Lung (tissue), 17 donors: ENCODE measurements at places on chromosomes 2 and 18. TPM values are rescaled to one million over a fixed set of nuclear protein-coding genes. Genes with fewer than 3 reads are reported as not detected.

GRCh38 chr2:191757208-191757607 is 79.3 kb downstream of the NABP1 start:
- no peaks in the 10 kb centered on the region for H3K36me3 ChIP-seq
- H3K27me3 ChIP-seq, result peaks cover 3% of the 10 kb centered on the region
- H3K27ac ChIP-seq, result no peak overlapping the region
- DNase-seq, result no peak

DNA sequence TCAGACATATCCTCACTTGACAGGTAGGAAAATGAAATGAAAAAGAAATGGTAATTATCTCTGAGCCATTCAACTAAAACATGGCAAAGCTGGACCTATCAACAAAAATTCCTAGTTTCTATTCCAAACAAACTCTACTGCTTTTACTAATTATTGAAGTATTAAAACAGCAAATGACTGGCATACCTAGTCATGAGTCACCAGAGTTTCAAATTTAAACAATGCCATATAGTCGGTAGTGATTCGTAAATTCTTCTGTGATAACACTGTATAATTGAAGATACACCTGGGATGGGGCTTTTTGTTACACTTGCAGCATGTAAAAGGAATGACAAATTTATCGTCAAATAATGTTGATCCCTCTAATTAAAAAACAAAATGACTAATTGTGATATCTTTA is 153.1 kb upstream of the THUMPD2 start:
- no peaks in the 10 kb centered on the region for H3K4me1 ChIP-seq
- no peak overlapping the region for H3K27ac ChIP-seq
- H3K36me3 ChIP-seq, result no peaks in the 10 kb centered on the region

DNA sequence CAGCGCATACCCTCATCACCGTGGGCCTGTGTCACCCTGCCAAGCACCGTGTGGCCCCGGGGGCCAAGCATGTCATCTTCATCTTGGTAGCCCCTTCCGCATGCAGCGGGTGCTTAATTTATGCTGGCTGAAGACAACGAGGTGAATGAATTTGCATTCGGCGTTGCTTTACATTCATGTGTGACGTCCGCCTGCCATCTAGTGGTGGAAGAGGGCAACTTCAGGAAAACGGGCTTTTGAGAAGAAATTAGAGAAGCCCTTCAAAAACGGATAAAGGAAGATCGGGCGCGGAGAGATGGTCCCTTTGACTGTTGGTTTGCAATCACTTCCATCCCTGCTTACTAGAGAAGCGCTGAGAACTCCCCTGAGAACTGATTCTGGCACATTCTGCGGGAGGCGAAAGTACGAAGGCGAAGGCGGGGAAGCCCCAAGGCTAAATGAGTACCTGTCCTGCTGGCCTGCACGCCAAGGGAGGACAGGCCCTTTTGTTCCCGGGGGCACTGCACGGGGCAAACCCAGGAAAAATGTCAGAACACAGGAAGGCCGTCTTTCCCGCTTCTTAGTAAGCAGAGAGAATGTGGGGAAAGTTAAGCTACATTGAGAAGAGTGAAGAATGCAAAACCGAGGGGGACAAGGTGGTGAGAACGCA is 145.9 kb downstream of the ZNF516 start:
- H3K27me3 ChIP-seq, result no peaks in the 10 kb centered on the region
- peaks cover 3% of the 10 kb centered on the region for H3K36me3 ChIP-seq
- peak; percentile 82 for DNase-seq
- no peak overlapping the region for H3K4me3 ChIP-seq
- peaks cover 4% of the 10 kb centered on the region for H3K4me1 ChIP-seq
- H3K27ac ChIP-seq, result no peak overlapping the region

DNA sequence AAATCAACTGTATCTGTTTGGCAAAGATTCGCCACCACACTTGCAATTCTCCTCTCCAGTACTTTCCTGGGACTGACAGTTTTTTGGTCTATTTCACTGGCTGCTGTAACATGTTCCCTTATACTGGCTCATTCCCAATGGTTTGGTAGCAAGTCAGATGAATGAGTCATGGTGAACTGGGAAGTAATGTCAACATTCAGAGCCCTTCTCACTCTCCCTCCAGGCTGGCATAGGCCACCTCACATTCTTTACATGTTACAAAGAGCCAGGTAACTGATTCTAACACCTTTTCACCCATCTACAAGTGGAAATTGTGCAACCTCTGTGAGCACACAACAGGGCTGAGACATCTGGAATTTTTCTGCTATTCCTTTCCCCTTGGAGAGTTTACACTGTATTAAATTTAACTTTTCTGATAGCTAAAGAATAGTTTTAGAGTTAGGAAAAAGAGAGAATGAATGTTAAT is 111.3 kb upstream of the TLK1 start:
- H3K27me3 ChIP-seq, result no peaks in the 10 kb centered on the region
- H3K4me1 ChIP-seq, result no peaks in the 10 kb centered on the region
- peak; percentile 59 for DNase-seq

DNA sequence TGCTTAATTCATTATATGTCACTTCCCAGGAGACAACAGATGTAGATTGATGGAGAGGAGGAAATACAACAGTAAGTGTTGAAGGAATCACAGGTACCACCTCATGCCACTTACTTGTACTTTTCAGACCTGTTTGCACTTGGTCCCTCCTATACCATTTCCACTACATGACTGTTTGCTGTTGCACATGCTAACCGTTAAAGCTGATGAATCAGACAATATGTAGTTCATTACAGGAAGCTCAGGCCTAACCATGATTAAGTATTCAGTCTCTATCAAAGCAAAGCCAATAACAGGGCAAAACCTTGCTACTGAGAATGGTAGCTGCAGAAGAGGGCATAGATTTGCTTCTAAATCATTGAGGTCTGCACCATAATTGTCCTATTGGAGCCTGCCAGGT is 30.2 kb upstream of the GRP start:
- H3K4me1 ChIP-seq, result no peaks in the 10 kb centered on the region
- H3K27me3 ChIP-seq, result no peaks in the 10 kb centered on the region
- H3K27ac ChIP-seq, result no peak overlapping the region
- H3K36me3 ChIP-seq, result no peaks in the 10 kb centered on the region

Gene MOGAT1
- total RNA-seq, result not detected

Gene ZNF385B
- 70.8 TPM for total RNA-seq
